ENCODE measurements at places on chromosomes 7 and 10. TPM values are rescaled to one million over a fixed set of nuclear protein-coding genes. Genes with fewer than 3 reads are reported as not detected.

Gene SGCE
- not detected for total RNA-seq

Gene KCND2
- not detected for total RNA-seq

Gene TAS2R60
- not detected for total RNA-seq

DNA sequence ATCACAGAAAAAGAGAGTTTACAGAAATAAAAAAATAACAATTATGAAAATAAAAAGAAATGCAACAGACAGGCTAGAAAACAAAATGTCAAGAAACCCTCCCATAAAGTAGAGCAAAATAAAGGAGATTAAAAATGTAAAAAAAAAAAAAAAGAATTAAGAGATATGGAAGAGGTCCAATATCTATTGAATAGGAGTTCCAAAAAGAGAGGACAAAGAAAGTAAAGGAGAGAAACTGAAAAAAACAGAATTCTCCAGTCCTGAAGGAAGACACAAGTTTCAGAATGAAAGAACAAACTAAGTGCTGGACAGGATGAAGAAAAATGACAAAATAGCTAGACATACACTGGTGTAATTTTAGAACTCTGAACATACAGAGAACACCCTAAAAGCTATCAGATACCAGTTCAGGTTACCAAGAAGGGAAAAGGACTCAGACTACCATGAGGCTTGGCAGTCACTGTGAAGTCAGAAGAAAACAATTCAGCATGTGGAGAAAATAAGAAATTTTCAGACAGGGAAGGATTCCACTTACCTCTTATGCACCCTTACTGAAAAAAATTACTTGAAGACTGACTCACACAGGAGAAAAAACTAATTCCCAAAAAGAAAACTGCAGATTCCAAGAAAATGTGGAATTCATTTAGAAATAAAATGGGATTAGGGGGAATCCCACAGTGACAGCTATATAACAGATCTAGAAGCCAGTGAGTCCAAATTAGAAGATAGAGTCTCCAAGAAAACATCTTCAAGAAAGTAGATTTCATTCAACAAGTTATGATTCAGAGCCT, 40.4 kb upstream of the ABLIM1 start:
- DNase-seq = no peak

DNA sequence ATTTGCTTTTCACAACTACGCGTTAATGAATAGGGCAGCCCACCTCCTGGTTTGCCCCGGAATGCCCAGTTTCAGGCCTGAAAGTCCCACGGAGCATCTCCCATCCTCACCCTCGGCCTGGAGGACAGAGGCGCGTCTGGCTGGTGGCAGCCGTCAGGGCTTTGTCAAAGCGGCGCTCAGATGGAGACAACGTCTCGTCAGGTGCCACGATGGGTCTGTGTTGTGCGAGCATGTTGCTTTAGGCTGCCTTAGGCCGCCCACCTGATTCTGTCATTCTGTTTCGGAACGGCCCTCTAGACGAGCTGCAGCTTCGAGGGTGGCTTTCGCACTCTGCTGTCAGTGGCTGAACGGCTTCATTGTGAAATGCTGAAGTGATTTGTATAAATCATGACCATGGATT, 39.4 kb upstream of the CFAP46 start:
- no peak for DNase-seq

- no peak for DNase-seq
Observed at GRCh38 chr7:41459183-41459582, 243.7 kb downstream of the INHBA start.

DNA sequence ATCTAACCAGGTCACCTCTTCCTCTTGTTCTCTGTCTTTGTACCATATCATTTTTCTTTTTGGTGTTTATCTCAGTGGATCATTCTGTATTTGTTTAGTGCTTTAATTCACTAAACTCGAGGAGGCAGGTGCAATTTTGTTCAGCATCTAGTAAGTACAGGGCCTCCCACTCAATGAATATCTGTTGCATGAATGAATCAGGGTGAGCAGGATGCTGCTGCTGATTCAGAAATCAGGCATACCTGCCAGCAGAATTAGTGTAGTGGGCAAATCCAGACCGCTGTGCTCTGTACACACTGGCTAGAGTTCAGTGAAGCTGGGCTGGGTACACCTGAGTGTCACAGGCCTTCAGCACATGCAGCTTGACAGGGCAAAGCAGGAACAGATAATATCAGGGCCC, 511.9 kb downstream of the SUGCT start:
- DNase-seq = no peak

DNA sequence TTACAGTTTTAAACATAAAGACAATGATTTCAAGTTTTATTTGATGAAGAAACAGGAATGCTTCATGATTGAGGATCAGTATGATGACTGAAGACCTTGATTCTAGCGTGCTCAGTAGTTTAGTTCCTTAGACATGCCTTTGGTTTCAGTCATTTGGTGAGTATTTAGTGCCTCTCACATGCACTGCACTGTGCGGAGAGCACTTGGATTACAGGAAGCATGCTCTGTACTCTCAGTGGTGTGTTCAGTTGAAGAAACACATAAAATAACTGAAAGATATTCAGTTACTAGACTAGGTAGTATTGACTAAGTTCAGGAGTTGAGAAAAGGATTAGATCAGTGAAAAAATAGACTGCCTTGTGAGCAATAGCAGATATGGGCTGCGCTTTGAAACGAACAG, 25.5 kb downstream of the RBM17 start:
- no peak for DNase-seq
